ENCODE measurements at places on chromosomes 2 and 18.

- no peak for DNase-seq
These were observed 95.0 kb downstream of the DGKD start for GRCh38 chr2:233449081-233449901.

DNA sequence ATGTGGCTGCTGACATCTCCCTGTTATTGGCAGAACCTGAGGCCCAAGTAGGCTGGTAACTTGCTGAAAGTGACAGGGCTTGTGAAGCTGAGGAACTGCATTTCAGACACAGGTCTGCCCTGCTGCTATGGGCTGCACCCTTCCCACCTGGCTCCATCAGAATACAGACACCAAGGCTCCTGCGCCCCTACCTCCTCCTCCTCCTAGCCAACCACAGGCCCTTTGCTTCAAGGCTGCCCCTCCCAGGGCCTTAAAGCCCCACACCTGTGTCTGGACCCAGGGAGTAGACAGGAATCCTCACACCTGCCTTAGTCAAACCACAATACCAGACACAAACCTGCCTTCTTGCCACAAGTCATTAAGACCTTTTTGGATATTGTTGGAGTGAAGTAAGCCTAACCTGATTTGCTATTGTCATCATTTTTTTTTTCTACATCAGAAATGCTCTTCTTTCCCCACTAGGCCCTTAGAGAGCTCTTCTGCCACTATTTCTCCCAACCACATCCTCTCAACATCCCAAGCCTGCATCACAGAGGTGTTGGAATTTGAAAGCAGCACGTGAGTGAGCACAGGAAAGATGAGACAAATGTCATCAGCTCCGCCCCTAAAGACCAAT is 489.7 kb downstream of the EIPR1 start:
- DNase-seq: no peak

- DNase-seq: no peak
These were observed 31.8 kb downstream of the SERPINB5 start for GRCh38 chr18:63508596-63508995.

DNA sequence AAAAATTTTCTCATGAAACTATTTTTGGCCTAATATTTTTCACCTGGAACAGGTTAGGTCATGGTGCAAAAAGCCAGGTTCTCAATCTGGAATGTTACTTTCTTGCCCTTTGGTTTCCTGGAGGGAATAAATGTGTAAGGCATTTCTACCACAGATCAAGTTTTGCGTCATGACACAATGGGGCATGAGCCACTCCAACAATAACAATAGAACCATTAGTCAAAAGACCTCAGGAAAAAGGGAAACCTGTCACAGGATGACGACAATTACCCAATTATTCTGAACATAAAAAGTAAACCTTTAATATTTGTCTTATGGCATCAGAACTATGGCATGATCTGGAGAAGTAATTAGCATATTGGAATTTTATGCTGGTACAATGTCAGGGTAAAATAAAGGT is 88.2 kb upstream of the HNRNPA3 start:
- DNase-seq: no peak
